Brain (organoid and tissue), 16 donors: ENCODE measurements at places on chromosomes 7 and 10.

DNA sequence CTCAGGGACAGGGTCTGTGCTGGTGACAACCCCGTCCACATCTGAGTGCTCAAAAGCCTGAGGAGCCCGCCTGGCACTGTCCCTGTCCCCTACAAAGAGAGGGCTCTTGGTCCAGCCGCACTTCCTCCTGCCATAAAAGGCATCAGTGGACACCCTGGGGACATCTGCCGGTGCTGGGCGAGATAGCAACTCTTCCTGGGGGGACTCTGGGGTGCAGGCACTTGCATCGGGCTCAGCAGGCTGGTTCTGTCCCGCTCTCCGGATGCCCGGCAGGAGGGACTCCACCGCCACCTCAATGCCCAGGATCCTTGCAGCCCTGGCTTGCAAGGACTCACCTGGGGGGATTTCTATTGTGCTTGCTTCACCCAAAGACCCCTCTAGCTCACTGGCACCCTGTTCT lies 32.8 kb downstream of the JCAD start:
- DNase-seq = no peak

DNA sequence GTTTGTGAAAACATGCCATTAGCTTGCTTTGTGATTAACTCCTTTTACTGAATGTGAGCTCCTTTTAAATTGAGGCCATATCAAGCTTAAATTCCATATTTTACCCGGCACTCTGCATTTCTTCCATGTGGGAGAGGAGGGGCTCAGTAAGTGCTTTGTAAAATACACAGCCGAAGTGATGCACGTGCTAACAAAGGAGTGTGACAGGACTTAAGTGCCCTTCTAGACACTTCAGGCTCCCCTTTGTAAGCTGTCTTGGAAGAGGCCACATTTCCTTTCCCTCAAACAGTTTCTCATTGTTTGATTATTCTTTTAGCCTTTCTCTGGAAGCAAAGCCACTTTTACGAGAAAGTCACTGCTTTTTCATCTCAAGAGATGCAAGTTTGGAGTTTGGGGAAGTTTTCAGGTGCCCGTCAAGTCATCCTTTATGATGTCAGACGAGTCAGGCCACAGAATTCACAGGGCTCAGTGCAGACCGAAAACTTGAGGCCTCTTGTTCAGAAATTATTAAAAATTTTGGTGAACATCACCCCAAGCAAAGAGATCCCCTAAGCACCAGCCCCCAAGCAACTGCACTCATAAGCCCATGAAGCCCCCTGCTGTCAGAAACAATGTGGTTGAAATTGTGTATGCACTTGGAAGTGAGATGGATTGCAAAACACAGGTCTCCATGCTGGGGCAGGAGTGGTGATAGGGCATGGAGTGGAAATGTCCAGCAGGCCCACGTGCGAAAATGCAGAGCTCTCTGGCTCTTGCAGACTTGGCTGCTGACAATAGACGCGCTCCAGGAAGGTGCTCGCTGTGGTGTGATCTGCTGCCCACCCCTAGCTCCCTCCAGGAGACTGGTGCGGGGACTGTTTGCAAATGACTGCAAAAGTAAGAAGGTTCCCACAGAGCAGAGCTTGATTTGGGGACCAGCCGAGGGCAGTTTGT lies 11.5 kb downstream of the IKZF1 start:
- DNase-seq = no peak

DNA sequence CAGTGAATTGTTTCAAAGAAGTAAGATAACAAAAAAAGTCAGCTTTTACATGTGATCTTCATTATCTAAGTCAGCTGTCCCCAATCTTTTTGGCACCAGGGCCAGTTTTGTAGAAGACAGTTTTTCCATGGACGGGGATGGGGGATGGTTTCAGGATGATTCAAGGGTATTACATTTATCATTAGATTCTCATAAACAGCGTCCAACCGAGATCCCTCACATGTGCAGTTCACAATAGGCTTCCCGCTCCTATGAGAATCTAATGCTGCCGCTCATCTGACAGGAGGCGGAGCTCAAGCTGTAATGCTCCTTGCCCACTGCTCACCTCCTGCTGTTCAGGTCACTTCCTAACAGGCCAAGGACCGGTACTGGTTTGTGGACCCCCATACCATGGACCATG lies 607.5 kb downstream of the SUGCT start:
- DNase-seq = no peak

DNA sequence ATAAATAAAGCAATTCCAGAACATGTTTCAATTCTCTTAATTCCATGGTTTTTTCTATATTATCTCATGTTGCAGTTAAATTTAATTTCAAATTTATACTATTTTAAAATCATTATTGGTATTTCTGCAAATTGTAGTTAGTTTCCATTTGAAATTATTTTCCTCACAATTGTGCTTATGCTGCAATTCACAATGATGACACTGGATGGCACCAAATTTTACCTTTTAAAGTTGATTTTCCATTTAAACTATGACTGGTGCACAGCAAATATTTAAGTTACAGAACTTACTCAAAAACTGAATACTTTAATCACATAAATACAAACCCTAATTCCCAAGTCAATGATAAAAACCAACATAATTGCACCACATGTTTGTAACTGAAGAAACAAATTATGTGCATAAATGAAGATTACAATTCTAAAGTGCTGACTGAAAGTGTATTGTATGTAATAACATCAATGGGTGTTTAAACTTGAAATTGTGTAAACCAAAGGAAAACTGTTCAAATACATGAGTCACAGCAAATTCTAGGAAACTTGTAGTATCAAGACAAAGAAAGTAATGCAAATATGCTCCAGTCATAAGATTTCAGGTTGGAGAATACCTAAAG lies 75.3 kb upstream of the AASS start:
- DNase-seq = peak; percentile 34

DNA sequence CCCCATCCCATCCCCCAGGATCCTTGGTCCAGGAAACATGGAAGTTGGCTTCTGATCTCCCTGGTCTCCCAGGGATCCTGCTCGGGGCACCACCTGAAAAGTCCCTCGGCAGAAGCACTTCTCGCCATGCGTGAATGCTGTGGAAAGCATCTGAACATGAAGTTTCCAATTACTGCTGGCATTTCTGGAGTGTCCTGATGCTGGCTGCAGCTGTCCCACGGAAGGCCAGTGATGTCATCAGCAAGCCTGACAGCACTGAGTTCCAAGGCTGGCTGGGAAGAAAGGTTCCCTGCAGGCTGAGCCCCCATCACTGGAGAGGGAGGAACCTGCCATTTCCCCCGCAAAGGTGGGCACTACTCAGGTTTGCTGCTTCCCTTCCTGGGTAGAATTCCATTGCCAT lies 71.4 kb downstream of the KCNMA1 start:
- no peak for DNase-seq

- peak; percentile 50 for DNase-seq
Measured at GRCh38 chr7:148144827-148145226, 445.7 kb upstream of the C7orf33 start.

- no peak for DNase-seq
Measured at GRCh38 chr7:24734306-24734705, 23.0 kb downstream of the GSDME start.

DNA sequence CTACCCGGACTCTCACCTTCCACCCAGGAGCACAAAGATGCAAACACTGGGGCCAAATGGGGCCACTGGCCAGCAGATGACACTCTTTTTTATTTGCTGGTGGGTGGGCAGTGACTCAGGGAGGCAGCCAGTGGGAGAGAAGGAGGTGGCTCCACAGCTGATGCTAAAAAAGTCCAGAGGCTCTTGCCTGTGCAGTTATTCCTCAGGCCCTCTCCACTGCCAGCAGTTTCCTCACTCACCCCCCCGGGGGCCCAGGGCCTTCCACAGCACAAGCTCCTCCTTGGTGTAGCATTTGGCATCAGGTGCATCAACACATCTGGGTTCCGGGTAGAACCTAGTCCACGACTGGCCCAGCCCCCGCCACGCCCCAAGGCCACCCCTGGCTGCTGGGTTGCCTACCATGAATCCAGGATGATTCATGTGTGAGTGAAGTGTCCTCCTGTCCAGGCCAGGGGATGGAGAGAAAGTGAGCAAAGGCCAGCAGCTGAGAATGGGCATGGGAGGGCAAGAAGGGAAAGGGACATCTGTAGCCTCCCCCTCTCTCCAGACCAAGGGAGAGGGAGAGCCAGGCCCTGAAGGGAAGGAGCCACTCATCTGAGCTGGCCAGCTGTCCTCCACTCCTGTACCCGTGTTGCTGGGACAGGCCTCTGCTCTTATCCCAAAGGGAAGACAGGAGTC lies 1.7 kb upstream of the KCNH2 start:
- DNase-seq = no peak

DNA sequence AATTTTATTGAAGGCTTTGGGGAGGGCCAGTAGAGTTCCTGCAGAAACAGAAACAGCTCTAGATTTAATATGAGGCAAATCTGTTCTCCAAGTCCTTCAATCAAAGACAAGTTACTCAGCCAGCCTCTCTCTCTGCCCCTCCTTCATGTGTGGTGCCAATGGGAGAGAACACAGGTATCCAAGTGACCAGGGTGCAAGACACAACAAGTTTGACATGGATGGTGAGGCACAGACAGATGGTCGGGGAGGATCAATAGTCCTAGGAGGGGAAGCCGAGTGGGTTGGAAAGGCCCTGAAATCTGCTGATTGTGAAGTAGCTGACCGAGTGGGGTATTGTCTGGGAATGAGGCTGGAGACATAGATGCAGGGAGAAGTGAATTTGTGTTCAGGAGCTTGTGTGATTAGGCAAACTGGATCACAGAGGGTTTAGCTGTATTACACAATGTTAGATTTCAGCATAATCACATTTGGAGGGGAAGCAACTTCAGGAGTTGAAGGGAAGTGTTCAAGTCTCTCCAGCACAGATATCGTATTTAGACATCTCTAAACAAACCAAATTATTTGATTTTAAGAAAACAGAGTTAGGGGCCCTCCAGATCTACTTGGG lies 1.5 kb downstream of the GIMAP1 start:
- no peak for DNase-seq

DNA sequence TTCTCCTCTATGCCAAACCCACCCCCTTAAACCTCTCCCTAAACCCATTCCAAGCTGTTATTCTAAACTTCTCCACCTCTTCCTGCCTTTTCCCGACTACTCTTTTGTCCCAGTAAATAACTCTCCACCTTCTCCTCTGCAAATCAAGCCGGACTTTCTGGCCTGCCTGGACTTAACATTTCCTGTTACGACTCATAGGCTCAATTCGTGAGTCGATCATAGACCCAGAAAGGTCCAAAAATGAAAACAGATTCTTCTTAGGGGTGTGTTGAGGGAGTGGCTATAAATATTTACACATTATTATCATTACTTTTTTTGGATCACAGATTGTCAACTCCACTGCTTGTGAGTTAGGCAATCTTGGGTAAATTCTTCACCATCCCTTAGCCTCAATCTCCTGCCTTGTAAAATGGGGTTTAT lies 59.0 kb upstream of the HABP2 start:
- DNase-seq = no peak

- no peak for DNase-seq
Measured at GRCh38 chr10:59779756-59780533, 26.7 kb upstream of the MRLN start.

GRCh38 chr10:118210276-118210675 lies 131.8 kb downstream of the FAM204A start:
- DNase-seq = no peak

DNA sequence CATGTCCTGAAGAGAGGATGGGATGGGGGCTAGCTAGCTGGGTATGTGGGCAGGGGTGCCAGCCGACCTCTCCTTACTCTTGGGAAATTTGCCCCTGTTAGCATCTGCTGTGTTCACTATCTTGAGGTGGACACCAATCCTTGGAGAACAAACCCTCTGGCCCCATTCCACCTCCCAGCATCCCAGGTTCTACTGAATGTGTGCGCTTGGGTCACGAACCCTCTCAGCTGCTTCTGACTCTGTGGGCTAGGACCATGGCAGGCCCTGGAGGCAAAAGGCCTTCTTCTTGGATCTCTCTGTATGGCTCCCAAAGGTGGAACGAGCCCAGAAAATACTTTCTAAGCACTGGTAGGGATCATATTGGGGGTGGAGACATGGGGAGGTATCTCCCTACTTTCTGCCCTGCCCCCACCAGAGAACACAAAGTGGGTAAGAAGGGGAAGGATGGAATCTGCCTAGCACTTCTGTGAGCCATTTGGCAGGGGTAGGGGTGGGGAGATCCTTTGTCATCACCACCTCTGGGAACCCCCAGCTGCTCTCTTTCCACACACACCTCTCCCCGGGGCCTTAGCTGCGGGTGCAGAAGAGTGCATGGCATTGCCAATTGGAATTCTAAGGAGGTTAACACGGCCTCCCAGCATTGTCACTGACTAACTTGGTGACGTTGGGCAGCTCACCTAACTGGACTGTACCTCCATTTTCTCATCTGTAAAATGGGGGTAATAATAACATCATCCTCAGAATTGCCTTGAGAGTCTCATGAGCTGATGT lies 7.7 kb downstream of the UNC5B start:
- no peak for DNase-seq
